ENCODE measurements at places on chromosomes 6 and 20.

DNA sequence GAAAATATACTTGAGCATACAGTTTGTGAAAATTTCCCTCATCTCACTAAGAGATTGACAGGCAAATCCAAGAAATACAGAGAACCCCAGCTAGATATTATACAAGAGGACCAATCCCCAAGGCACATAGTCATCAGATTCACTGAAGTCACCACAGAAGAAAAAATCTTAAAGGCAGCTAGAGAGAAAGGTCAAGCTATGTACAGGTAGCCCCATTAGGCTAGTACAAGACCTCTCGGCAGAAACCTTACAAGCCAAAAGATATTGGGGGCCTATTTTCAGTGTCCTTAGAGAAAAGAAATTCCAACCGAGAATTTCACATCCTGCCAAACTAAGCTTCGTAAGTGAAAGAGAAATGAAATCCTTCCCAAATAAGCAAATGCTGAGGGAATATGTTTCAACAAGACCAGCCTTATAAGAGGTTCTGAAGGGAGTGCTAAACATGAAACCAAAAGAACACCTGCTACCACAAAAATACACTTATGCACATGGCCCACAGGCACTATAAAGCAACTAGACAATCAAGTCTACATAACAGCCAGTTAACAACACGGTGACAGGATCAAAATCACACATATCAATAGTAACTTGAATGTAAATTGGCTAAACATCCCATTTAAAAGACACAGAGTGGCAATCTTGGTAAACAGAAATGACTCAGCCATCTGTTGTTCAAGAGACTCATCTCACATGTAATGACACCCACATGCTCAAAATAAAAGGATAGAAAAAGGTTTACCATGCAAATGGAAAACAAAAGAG, 96.3 kb downstream of the FHL5 start:
- DNase-seq: no peak

GRCh38 chr6:30515106-30515505, 25.8 kb downstream of the HLA-E start:
- DNase-seq: no peak

GRCh38 chr20:36881888-36882287, 6.0 kb downstream of the TLDC2 start:
- DNase-seq: no peak

- no peak for DNase-seq
These were observed 234.3 kb downstream of the QKI start for GRCh38 chr6:163648868-163649267.

DNA sequence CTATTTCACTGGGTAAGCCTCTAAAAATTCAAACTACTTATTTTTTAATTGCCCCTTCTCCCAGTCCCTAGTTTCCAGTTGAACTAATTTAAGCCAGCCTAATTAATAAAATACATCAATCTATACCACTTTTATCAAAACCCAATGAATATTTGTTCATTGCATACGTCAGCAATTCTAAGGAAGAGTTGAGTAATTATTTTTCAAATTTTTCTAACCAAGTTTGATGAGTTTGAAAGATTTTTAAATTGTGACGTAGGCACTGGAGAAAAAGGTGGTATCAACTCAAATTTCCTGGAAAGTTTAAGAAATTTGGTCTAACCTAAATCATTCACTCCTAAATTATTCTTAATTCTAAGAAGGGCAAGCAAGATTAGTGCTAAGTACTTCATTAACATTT, 35.7 kb downstream of the COL21A1 start:
- no peak for DNase-seq

DNA sequence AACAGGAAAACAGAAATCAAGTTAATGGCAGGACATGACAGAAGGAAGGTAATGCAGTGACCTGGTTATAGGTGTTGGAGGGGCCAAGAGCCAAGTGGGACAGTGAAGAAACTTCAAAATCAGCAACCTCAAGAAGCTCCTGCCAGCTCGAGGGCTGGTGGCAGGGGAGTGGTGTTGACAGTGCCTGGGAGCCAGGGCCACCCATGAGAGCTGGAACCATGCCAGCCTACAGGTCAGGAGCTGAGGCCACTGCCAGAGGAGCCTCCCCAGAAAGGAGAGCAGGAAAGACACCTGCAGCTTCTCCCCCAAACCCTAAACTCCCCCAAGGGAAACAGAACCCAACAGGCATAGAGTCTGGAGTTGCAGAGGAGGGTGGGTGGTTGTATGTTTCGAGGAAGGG, 262.1 kb downstream of the LRFN2 start:
- DNase-seq: no peak

- no peak for DNase-seq
These were observed 78.7 kb upstream of the IFNGR1 start for GRCh38 chr6:137297887-137298286.

DNA sequence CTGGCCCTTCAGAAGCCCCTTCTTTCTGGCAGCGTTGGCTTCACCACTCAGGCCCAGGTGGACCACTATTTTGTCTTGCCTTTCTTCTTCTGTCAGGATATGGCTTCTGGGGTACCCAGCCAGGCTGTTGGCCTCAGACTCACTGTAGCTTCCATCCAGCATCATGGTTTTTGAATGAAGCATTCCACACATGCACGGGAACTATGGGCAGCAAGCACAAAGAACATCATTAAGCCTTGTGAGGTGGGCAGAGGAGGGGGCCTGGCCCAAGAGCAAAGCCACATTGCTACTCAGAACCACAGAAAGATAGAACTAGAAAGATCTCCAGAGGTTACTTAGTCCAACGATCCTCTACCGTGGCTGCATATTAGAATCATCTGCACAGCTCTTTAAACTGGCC, 40.6 kb upstream of the GABRR1 start:
- no peak for DNase-seq

- DNase-seq: no peak
These were observed 12.2 kb downstream of the ZNF831 start for GRCh38 chr20:59175861-59176260.

DNA sequence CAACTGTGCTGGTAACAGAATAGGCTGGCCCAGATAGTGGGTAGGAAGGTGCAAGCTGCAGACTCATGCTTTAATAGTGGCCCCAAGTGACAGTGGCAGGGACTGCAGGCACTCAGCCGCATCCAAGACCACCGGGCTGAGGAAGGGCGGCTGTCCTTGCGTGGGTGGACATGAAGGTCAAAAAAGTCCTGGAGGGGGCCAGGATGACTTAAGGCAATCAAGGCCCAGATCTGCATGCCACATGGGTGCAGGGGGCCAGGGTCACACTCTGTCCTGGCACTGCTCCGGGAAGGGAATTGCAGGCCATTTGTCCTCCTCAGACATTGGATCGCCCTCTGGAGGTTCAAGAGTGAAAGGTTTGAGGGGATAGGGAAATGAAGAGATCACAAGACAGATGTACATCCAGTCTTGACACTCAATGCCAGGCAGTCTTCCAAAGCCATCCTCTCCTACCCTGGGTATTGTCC, 10.4 kb upstream of the VNN2 start:
- DNase-seq: no peak

- DNase-seq: no peak
These were observed 9.4 kb upstream of the RAB44 start for GRCh38 chr6:36688063-36688738.

GRCh38 chr6:5357486-5357885, 96.2 kb downstream of the FARS2 start:
- DNase-seq: no peak

DNA sequence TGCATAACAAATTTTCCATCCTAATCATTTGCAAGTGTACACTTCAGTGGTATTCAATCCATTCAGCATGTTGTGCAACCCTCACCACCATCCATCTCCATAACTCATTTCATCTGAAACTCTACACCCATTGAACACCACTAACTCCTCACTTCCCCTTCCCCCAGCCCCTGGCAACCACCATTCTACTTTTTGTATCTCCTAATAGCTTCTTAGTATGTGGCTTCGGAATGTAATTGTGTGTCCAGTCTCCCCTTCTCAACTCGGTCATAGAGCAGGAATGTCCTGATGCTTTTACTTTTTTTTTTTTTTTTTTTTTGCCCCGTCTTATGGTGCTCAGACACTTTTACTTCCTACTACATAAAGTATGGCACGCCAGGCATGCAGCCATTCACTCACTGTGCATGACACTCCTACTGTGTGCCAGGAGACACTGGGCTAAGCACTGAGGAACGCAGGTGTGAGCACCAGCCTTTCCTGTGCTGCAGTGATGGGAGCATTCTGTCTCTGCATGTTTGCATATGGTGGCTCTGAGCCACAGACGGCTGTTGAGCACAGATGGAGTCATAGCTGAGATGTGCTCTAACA, 15.3 kb downstream of the HCK start:
- no peak for DNase-seq

GRCh38 chr6:620950-621349, 36.0 kb downstream of the HUS1B start:
- no peak for DNase-seq

- no peak for DNase-seq
These were observed 86.8 kb downstream of the ZFP64 start for GRCh38 chr20:52104546-52105441.

- no peak for DNase-seq
These were observed 35.6 kb upstream of the RPS6KA2 start for GRCh38 chr6:166662690-166663089.

- DNase-seq: no peak
These were observed 177.6 kb downstream of the MAFB start for GRCh38 chr20:40511478-40511877.

DNA sequence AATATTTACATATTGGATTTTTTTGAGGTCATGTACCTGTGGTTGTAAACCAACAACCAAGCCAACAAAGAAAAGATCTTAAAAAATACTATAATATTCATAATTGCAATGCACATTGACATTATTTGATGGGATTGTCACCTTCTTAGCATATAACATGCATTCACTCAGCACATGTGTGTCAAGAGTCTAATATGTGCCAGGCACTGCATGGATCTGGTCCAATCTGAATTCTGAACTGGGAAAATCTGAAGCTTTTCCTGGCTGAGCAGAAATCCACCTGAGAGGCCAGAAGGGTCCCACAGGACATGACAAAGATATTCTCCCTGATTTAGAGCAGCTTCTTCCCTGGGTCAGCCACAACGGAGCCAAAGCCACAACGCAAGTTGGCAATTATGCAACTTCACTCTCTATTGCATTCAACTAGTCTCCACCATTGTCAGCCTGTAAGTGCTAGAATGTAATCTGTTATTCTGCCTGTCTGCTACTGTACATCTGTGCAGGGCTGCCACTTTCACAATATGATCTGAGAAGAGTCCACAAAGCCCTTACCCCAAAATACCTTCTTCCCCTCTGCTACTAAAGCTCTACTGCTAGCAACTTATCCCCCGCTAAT, 17.0 kb upstream of the DDO start:
- no peak for DNase-seq

DNA sequence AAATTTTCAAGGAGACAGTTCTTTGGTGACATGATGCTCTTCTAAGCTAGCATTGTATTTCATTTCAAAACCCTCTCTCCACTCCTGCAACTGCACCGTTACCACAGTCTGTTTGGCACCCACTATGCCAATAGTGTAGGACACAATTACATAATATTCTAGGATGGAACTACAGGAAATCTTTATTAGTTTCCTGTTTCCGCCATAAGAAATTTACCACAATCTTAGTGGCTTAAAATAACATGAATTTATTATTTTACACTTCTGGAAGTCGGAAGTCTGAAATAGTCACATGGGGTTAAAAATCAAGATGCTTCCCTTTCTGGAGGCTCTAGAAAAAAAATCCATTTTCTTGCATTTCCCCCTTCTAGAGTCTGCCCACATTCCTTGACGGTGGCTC, 733.1 kb downstream of the HDGFL1 start:
- DNase-seq: no peak

DNA sequence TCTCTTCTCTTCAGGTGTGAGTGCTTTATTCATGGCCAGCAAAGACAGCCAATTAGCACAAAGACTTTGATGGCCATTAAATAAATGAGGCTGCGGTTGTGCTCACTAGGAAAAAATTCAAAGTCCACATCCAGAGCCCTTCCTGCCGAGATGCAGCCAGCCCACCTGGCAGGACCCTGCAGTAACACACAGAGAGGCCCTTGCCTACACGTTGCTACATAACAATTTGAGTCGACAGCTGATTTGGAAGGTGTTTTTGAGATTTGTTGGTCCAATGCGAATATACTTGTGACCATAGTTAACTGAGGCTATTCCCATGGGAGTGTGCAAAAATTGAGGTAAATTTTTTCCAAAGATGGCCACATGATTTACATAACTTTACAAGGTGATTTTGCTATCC, 605.4 kb upstream of the HTR1E start:
- no peak for DNase-seq

DNA sequence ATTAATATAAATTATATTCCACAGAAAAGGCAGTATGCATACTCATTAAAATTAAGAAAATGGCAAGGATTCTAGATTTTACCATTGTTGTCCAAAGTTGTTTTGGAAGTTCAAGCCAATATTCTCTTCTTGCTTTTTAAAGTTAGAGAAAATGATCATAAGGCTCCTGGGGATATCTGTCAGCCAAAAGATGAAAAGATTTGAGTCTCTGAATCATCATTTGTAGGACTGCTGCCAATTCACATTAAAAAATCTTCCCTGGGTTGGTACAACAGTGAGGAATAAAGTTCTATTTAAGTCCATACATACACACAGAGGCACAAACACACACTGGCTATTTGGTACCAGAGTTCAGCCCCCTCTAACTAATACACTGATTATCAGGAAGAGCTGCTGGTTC, 620.1 kb downstream of the COL12A1 start:
- DNase-seq: no peak

GRCh38 chr20:45183084-45183483, 8.4 kb downstream of the PI3 start:
- no peak for DNase-seq

DNA sequence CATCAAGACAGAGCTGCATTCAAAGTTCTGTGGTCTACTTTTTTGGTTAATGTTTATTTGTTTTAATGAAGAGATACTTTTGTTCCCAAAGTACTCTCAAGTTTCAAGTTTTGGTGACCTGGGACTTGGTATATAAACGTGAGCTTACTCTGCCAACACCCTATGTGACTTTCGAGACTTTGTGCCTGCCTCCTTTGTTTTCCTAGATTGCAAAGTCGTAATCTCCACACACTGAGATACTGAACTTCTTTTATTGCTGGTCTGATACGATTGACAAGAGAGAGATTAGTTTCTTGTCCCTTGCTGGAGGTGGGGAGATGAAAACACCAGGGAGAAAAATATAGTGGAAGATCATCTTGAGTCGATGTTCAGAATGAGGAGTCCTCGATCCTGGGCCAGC, 27.9 kb downstream of the PCNA start:
- no peak for DNase-seq

DNA sequence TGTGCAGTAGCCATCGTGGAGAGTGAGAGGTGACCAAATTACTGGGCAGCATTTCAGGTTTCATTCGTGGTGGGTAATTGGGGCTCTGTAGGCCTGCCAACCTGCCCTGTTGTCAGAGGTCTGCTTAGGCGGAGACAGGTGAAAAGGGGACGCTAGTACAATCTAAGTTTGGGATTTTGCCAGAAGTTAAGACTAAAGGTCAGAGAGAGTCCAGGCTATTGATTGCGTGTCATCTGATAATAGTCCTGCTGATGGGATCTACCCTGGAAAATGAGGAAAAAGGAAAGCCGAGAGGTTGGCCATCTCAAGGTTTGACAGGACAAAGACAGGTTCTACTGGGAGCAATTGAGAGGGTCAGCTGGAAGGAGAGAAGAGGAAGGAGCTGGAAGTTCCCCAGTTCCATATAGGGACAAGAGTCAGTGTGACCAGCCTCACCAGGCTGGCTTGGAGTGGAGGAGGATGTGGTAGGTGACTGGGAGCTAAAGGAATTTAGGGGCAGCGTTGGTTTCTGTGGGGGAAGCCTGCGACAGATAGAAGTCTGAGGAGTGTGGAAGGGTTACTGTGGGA, 10.9 kb downstream of the ARFGEF2 start:
- DNase-seq: no peak

All from activated T-helper 1 cell treated with Interleukin-2 at 50 U/mL for 16 hours (primary cell).